ENCODE measurements at places on chromosomes 1 and 21.

GRCh38 chr1:93925206-93925605, 16.0 kb upstream of the GCLM start:
- DNase-seq, result no peak

- DNase-seq, result peak; percentile 44
These were observed 73.6 kb downstream of the ZNF281 start for GRCh38 chr1:200336101-200336845.

- DNase-seq, result no peak
These were observed 1761.9 kb downstream of the PLA2G4A start for GRCh38 chr1:188590641-188591040.

GRCh38 chr1:165597883-165598675, 33.0 kb upstream of the MGST3 start:
- DNase-seq, result peak; percentile 96

DNA sequence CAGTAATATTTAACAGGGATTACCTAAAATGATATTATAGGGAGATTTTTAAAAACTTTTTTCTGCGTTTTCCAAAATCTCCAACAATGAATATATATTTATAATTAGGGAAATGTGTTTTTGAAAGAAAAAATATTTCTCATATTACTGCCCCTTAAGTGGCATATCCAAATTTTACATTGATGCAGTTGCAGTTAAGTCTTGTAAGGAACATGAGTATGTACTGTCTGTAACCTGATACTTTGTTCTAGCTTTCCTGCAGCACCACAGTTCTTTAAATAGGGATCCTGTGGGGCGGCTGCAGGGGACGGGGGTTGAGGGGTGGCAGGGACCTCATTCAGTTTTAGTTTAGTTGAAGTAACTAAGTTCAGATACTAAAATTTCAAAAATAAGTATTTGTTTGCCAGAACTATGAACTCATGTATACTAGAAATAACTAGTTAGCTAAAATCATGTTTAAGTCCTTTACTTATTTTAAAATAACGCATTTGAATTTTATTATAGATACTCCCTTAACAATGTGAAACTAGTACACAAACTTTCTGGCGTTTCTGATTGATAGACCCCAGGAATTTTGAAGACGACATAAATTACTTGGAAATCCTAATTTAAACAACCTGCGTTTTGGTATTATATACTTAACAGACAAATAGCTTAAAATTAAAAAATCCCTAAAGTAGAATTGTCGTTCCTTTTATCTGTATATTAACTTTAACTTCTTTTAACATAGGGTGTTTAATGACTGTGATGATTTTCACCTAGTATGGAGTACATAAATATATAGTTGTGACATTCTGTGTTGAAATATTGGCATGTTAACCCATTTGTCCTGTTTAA, 639 bp upstream of the DNAJB4 start:
- peak; percentile 44 for DNase-seq
